GM23248 (cell line): ENCODE measurements at places on chromosomes 13 and 19.
A peak's percentile ranks its signal among the peaks of the same experiment; 100 is the strongest.

GRCh38 chr13:108781312-108781711, 151.9 kb downstream of the MYO16 start:
- H3K27me3 ChIP-seq = no peaks in the 10 kb centered on the region
- H3K27ac ChIP-seq = no peak overlapping the region
- DNase-seq = no peak

DNA sequence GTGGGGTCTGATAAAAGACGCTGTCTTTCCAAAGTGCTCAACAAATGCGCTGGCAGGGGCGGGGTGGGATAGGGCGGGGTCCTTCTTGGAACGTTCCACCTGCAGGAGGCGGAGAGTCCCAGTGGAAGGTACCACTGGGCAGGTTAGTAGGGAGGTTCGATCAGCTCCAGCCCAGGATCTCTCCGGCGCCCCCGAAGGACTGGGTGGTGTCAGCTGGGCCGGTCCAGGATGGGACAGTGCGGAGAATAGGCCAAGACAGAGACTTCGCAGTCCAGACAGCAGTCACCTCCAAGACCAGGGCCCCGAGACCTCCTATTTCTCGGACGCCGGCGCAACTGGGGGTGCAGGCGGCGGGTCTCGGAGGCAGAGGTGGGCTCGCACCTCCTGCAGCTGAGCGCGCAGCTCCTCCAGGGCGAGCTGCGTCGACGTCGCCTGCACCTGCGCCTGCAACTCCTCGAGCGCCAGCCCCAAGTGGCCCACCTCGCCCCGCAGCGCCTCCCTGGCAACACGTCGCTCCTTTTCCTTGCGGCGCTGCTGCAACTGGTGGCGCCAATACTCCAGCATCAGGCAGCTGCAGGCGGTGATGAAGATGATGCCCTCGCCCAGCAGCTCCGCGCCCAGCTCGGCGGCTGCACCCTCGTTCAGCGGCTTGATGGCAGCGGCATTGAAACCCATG, 21.6 kb downstream of the VASP start:
- H3K27ac ChIP-seq = no peak overlapping the region
- H3K4me3 ChIP-seq = no peak overlapping the region
- peaks cover 5% of the 10 kb centered on the region; the same call in 1 of the 2 replicates for H3K4me1 ChIP-seq
- H3K36me3 ChIP-seq = peaks cover 38% of the 10 kb centered on the region

DNA sequence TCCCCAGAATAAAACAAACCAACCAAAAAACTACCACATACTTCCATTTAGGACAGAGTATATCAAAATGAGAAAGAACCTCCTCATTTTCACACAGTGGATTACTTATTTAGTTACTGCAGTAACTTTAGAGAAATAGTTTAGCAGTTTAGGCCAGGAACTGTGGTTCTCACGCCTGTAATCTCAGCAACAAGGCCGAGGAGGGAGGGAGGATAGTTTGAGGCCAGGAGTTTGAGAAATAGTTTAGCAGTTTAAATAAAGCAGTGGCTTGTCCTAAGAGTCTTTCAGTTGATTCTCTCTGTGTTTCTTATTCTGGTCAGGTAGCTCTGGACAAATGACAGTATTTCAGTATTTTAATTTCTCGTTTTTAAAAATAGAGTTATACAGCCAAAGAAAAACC, 9.4 kb downstream of the HMGB1 start:
- H3K36me3 ChIP-seq = peaks cover 14% of the 10 kb centered on the region
- peak; percentile 29 for DNase-seq
- peaks cover under 1% of the 10 kb centered on the region for H3K4me1 ChIP-seq
- H3K4me3 ChIP-seq = no peak overlapping the region

DNA sequence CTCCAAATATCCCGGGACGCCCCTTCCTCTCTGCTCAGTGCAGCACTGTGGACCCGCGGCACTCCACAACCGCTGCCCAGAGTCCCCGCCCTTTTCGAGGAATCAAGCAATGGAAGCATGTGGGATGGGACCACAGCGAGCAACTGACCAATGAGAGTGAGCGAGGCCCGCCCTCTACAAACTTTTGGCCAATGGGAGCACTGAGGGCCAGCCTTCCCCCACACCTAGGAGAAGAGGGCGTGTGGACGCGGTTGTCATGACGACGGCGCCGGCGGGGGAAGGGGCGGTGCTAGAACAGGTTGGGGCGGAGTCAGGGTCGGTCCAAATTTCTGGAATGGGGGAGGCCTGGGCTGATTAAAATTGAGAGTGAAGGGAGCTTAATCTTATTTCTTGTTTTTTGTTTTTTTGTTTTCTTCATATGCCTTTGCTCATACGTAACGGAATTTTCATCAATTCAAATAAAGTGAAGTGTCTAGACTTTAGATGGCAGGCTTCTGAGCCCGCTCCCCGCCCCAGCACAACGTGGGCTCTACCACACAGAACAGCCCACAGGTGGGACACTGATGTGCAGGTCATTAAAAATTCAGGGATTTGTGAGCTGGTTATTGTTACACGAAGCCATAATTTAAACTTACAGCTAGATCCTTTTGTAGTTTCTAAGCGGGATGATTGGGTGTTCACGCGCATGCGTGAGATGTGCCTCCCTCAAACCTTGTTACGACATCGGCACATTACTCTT, at the start of gene DNAAF3:
DNAAF3 (minus strand) TSS at position 84 of the 739 bp plus-strand sequence. CDS start 200 bp downstream, outside the sequence.
- H3K4me3 ChIP-seq = peak within 1 kb of the TSS; percentile 72

- no peaks in the 10 kb centered on the region for H3K27me3 ChIP-seq
- peaks cover 15% of the 10 kb centered on the region for H3K4me1 ChIP-seq
- H3K27ac ChIP-seq = no peak overlapping the region
These were observed 497.6 kb downstream of the SUCLA2 start for GRCh38 chr13:47503475-47503874.

GRCh38 chr19:11090264-11090996, 1.2 kb downstream of the LDLR start:
- DNase-seq = peak; percentile 98
- H3K4me3 ChIP-seq = peak overlapping the region; percentile 89
- no peaks in the 10 kb centered on the region for H3K36me3 ChIP-seq
- no peaks in the 10 kb centered on the region for H3K27me3 ChIP-seq
- H3K4me1 ChIP-seq = peaks cover 38% of the 10 kb centered on the region

DNA sequence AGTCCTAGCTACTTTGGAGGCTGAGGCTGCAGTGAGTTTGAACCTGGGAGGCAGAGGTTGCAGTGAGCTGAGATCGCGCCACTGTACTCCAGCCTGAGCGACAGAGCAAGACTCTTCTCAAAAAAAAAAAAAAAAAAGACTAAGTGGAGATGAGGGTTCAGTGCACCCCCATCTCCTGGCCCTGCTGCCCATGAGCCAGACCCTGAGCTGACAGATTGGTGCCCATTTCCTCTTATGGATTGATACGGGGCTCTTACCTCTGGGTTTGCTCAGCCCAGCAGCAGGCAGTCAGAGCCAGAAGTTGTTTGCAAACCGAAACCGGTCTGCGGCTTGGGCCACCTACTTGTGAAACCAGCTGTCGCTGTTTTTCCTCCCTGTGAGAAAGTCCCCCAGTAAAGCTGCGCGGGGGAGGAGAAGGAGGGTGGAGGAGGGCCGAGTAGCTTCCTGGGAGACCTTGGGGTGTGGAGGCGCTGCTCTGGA, 36.9 kb downstream of the ARRDC2 start:
- DNase-seq = peak; percentile 86
- H3K36me3 ChIP-seq = no peaks in the 10 kb centered on the region
- H3K4me1 ChIP-seq = peaks cover 15% of the 10 kb centered on the region
- peak overlapping the region; percentile 65 for H3K4me3 ChIP-seq
- H3K27me3 ChIP-seq = no peaks in the 10 kb centered on the region
